Urinary bladder (tissue), 4 donors: ENCODE measurements at places on chromosomes 5 and 9. TPM values are rescaled to one million over a fixed set of nuclear protein-coding genes. Genes with fewer than 3 reads are reported as not detected.

DNA sequence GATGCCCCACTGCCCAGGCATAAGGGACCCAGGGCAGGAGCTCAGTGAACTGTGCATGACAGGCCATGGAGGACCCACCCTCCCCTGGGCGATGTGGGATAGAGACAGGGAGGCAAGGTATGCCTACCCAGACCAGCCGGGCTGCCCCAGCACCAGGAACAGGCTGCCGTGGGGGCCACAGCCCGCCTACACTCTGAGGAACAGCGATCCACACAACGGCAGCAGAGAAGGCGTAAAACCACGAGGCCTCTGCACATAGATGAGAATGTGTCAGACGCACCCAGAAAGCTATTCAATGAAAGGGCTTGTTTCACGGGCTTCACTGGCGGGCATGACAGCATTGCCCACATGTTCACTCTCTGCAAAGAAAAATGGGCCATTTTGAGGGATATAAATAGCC, 49.5 kb downstream of the SEMA4D start:
- DNase-seq = no peak

DNA sequence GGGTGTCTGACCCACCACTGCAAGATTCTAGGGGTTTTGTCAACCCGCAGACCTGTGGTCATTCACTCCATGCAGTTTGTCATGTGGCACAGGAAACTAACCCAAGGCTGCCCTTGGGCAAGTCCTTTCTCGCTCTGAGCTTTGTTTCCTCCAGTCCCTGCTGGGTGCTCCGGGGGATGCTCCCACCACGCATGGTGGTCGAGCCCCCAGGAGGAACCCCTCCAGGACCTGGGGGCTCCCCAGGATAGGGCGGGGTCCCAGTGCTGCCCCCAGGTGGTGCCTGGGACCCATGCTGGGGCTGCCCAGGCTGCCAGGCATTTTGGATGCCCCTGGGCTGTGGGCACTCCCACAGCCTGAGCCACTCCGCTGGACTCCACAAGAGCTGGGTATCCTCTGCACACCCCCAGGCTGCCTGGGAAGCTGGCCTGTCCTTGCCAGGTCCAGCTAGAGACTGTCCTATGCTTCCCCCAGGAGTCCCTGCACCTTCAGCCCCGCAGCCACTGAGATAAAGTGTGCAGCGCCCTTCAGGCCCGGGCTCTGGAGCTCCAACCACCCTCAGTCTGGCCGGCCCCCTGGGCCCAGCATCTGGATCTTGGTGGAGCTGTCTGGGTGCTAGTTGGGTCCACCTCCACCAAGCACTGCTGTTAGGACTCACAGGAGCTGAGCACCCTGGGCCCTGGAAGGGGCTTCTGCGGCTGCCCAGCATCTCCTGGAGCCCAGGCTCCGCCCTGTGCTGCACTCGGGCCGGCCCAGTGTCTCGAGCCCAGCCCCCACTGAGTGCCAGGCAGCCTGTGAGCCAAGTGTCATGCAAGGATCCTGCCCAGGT, 104.3 kb downstream of the PHF2 start:
- no peak for DNase-seq

GRCh38 chr9:129887334-129888292, 52.4 kb downstream of the USP20 start:
- DNase-seq = no peak

GRCh38 chr5:171314728-171315385, 5.8 kb downstream of the TLX3 start:
- DNase-seq = no peak

The DNAI1 gene
- total RNA-seq = not detected

DNA sequence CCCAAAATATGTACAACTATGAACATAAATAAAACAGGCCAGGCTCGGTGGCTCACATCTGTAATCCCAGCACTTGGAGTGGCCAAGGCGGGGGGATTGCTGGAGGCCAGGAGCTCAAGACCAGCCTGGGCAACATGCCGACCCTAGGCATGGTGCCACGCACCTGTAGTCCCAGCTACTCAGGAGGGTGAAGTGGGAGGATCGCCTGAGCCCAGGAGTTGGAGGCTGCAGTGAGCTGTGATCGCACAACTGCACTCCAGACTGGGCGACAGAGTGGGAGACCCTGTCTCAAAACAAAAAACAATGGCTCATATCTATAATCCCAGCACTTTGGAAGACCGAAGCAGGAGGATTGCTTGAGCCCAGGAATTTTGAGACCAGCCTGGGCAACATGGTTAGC, 1.5 kb downstream of the HAUS6 start:
- DNase-seq = no peak

- no peak for DNase-seq
Measured at GRCh38 chr9:81492710-81493447, 196.5 kb downstream of the TLE1 start.

GRCh38 chr9:83920469-83920926, 734 bp downstream of the KIF27 start:
- DNase-seq = no peak

DNA sequence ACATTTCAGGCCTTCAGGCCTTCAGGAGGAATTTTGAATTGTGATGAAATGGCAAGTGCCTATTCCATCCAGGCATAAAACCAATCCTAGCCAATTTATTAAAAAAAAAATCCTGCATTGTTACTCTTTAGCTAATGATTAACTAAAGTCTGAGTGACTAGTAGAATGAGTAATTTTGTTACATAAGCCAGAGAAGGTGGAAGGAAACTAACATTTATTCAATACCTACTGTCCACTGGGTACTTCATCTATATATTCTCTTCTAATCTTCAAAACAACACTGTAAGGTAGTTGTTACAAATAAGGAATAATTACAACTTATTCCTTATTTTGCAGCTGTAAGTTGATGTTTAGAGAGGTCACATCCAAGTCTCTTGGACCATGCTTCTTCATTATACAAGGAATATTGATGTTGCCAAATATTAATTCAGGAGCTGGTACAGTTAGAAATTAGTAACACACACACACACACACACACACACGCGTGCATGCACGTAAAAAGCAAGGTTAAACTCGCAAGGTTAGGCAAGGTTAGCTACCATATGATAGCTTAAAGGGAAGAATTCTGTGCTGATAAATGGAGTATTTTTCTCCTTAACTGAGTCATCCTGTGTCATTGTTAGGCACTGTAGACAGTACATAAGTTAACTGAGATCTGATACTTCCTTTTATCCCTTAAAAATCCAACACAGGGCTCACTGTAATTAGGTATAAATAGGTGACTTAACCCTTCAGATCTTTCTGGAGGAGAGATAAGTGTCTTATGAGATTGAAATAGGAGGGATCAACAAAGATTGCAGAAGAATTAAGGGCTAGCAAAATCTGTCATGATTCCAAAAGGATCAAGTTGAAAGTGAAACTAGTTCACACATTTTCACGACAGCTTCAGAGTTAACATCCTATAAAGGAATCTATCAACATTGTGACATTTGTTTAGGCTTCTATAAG, 596.9 kb downstream of the PDE4D start:
- DNase-seq = no peak

- no peak for DNase-seq
Measured at GRCh38 chr9:91182429-91183225, 179.1 kb downstream of the AUH start.

- DNase-seq = no peak
Measured at GRCh38 chr5:106865279-106865678, 805.5 kb downstream of the EFNA5 start.

- DNase-seq = peak; percentile 40
Measured at GRCh38 chr5:35198075-35198474, 32.2 kb downstream of the PRLR start.

GRCh38 chr5:998246-999031, 10.2 kb upstream of the NKD2 start:
- no peak for DNase-seq

The SLC25A2 gene
- total RNA-seq = 0.69 TPM

DNA sequence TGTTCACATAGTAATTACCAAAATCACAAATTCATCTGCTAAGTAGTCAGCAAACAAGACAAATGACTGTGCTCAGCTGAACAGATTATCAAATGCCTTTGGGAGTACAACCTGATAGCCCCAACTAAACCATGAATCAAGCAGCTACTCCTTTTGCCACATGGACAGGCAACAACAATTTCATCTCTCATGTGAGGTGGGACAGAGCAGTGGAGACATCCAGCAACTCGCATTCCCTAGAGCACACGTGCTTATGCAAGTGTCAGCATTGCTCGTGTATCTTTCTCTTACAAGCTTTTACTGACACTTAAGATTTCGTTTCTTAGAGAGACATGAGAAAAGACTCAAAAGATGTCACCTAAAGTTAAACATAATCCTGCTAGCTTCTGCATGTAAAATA, 42.7 kb upstream of the PPP2R2B start:
- no peak for DNase-seq

- DNase-seq = no peak
Measured at GRCh38 chr5:69331528-69332445, 814 bp downstream of the CCDC125 start.

The ADAMTSL1 gene
- 42.3 TPM for total RNA-seq

DNA sequence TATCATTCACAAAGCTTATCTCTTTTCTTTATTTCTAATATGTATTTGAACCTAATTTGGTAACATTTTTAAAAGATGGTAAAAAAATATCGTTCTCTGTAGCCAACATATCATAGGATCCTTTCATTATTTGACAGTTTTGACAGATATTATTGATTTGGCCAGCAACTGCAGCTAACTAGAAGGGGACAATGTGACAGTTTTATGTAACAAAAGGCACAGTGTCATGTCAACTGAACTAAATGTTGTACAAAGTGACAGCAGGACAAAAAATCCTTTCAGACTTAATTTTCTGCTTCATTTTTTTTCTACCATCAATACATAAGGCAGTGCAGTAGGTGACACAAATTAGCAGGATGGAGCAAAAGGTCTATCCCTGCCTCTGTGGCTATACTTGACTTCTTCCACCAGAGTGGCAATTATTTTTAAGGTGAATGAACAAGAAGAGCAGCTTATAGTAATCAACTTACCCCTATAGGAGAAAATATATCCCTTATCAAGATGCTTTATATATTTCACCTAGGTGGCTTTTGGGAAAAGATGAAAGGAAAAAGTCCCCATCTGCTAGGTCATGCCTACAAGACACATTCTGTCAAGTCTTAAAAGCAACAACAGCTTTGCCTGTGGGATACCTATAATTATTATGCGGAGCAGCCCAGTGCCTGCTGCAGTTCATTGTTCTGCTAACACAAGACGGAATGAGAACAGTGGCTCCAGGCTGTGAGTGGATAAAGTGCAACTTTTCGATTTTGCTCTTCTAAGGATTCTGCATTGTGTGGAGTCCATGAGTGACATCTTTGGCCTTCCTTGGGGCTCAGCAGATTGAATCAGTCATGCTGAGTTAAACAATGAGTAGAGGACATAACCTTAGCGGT, 694.9 kb downstream of the ISL1 start:
- no peak for DNase-seq

- DNase-seq = no peak
Measured at GRCh38 chr5:11224436-11225187, 463.6 kb upstream of the DAP start.

GRCh38 chr9:15786616-15787015, 233.8 kb downstream of the CCDC171 start:
- DNase-seq = no peak

DNA sequence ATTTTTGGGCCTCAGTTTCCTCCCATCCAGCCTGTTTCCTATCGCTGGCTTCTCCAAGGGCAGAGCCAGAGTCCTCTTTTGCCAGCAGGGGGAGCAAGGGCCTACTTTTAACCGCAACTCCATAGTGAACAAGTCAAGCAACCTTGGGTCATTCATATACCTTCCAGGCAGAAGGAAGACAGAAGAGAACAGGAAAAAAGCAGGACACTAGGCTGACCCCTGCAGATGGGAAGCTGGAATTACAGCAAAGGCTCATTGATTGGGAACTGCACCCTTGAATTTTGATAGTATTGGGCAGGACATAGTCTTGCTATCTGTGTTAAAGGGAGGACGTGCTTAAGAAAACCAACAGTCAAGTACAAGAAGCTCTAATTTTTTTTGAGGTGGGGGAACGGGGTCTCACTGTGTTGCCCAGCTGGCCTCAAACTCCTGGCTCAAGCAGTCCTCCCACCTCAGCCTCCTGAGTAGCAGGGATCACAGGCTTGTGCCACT, 30.1 kb downstream of the QRFP start:
- DNase-seq = peak; percentile 66

DNA sequence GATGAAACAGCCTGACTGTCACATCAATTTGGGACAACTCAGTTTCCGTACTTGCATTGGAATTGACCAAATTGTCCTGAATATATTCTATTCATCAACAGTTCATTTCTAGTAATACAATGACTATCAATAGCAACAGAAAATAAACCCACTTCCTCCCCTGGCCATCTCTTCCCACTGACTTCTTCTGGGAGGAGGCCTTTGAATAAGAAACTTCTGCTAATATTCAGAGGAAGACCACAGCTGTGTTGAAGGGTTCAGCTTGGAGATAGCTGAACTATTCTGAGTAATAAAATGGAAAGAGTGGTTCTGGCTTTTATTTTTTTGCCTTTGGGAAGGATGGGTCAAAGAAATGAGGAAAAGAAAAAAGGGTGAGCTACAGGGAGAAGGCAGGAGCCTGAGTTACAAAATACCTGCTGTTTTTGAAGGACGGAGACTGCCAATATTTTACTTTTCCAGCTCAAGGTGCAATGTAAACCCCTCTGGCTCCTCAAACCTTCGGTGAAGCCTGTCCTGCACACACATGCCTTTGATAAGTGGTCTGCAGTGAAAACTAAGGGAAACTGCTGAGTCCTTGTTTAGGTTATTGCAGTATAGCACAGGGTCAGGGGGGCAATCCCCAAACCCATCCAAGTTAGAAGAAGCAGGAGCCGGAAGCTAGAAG, 29.9 kb downstream of the FYB1 start:
- no peak for DNase-seq

The CCDC152 gene
- total RNA-seq = 3.3 TPM

DNA sequence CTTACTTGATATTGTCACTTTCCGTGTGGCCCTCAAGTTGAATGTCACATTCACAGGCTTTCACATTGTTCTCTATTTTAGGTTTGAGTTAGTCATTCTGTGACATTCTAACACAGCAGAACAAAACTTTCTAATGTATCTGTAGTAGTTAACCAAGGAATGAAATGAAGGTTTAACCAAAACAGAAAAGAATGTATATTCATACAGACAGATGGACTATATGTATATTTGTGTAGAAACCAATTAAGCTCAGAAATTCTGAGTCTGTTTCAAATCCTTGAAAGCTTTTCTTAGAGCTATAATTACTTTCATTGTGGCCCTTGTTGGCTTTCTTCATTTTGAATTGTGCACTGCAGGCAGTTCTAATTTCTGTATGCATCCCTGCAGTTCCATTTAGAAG, 654.7 kb downstream of the LRRC70 start:
- DNase-seq = no peak

DNA sequence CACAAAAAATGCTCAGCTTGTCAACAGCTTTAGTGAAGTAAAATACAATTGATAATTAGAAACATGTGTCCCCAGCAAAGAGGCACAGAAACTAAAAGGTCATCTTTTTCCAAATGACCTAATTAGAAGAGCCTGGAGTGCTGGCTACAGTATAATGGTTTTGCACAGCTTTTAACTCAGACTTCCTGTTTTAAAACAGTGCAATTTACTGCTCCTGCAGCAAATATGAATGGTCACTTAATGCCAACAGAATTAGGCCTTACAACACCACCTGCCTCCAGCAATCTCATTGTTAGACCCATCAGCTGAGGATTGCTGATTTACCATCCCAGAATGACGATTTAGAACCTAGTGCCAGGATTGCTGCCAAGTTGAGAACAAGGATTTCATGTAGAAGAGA, 239.3 kb downstream of the CETN3 start:
- no peak for DNase-seq
